ENCODE measurements at places on chromosomes 12 and 14. TPM values are rescaled to one million over a fixed set of nuclear protein-coding genes. Genes with fewer than 3 reads are reported as not detected.

Gene IL31
- total RNA-seq = not detected

DNA sequence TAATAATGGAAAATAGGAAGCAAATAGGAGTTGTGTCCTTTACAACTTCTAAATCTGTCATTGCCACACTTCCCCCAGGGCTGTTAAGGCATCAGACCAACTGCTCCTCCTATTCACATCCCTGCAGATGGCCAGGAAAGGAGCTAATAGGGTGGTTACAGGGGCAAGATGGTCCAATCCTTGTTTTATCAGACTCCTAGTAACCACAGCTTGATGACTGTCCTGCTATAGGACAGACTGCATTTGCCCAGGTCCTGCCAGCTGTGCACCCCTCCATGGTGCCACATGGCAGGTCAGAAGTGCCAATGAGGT is 10.9 kb upstream of the KRT2 start:
- no peak for DNase-seq

GRCh38 chr14:85822236-85822635 is 292.3 kb downstream of the FLRT2 start:
- no peak for DNase-seq

GRCh38 chr12:95859947-95860850 is 1.4 kb downstream of the SNRPF start:
- no peak for DNase-seq

Gene LIN7A
- total RNA-seq = 21.8 TPM

- DNase-seq = no peak
Measured at GRCh38 chr12:68100241-68100640, 59.3 kb downstream of the IFNG start.

Data from right cardiac atrium (tissue), 5 donors.